ENCODE measurements at places on chromosomes 4 and X.

GRCh38 chr4:153207567-153207966 lies 3.3 kb downstream of the TRIM2 start:
- DNase-seq, result no peak

DNA sequence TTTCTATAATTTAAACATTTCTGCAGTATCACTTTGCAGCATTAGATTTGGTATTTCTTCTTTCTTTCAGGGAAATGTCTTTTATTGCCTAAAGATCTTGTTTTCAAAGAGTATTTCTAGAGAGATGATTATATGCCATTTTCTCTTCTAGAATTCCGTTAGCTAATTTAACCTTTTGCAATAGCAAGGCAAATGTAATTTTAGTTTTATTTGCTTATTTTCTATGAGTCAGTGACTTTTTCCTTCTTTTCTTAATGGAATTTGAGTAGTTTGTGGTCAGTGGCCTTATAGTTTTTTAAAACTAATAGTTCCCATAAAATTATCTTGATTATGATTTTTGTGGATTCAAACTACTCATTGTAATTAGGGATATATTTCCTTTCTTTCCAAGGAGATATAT lies 72.2 kb downstream of the CCKAR start:
- DNase-seq, result no peak

DNA sequence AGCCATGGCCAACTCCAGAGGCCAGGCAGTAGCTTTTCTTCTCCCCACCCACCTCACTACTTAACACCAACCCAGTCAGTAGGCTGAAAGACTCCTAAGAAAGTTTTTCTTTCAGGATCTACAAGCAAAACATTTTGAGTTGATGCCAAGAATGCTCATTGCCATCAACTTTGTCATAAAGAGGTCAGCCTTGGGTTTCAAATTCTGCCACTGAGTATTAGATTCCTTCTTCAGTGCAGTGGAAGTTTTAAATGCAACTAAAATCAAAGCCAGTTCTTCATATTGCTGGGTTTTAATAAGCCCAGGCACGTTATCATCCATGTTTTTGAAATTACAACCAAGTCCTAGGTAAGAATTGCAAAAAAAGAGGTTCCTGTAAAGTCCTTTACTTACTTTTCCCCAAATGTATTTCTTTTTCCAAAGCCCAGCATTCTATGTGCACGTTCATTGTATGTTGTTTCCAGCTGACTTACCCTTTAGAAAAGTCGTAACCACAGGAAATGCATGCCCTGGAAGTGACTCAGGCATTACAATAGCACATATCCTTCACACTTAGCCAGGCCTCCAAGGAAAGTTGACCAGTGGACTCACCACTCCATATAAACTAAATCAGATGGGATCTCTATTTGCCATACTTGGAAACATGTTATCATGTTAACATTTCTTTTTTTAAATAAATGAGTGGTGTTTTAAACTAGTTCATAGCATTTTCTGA lies 229.9 kb downstream of the SOX3 start:
- no peak for DNase-seq

DNA sequence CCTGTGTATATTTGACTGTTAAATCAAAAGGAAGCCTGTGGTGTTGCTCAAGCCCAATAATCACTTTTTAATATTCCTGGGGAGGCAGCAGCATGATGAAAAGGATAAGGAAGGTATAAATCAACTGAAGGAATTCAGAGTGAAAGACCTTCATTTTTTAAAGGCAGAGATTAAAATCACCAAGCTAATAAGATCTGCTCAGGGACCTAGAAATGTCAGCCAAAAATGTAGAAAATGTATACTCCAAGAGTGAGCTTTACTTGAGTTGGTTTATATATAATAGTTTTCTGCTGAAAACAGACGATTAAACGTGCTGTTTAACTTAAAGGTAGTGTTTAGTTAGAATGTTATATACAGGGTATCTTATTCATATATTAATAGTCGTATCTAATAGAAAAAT lies 549.3 kb downstream of the IQCM start:
- DNase-seq, result no peak

DNA sequence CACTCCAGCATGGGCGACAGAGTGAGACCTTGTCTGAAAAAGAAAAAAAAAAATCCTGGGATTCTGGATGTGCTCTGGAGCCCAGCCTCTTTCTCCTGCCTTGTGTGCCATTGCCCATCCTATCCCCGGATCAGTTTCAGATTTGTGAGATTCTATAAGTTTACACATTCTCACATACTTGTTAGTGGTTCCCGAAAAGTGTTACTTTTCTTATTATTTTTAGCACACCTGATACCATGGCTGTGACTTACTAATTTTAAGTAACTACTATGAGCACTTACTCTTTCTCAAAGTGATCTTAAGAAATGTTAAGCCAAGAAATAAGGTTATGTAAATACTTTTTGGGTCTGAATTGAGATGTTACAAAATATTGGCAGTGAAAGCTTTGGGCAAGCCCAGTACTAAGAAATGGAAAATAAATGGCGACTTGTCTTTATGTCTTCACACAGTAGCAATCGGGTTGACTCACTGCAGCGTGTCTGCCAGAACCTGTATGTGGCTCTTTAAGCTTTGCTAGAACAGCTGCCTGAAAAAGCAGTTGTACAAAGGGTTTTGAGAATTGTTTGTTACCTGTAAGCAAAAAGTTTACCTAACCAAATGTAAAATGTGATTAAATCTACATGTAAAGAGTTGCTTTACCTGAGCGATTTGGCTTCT lies 118.7 kb downstream of the KLHL8 start:
- DNase-seq, result no peak

GRCh38 chrX:52082578-52082977 lies 13.6 kb upstream of the MAGED4B start:
- no peak for DNase-seq

DNA sequence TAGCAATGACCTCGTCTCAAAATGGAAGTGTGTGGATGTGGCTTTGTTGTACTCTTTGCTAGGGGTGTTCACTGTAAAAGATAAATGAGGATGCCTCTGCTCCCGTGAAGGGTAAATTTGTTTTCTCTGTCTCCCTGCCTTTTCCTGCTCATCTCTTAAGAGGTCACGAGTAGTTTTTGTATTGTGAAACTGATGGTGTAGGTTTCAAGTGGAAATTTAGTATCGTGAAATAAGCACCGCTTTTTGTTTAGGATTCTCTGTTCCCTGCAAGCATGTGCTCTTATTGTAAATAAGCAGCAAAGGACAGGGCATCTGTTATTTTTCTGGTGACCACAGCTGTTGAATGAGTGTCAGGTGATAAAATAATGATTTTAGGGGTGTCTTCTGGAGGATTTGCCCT lies 104.6 kb downstream of the PHEX start:
- no peak for DNase-seq

DNA sequence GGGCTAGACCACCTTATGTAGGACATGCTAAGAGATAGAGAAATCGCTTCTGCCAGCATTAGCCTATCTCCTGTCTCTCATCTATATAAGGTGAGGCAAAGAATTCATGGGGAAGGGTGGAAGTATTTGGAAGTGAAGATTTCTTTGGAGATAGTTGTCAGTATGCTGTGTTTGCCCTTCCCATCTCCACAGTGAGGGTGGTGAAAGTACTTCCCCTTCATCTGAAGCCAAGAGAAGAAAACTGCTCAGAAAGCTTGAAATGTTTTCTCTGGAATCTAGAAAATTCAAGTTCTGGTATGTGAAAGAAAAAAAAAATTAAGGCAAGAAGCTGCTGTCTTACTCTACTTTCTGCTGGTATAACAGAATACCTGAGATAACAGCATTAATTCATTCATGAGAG lies 12.3 kb upstream of the ADH5 start:
- DNase-seq, result no peak

- DNase-seq, result no peak
Observed at GRCh38 chr4:104942990-104943743, 203.5 kb upstream of the TET2 start.

Measured in tibial nerve (tissue), 4 donors.